ENCODE measurements at places on chromosomes 2 and 18.

- no peak for DNase-seq
Observed at GRCh38 chr18:59056706-59057492, 82.8 kb upstream of the SEC11C start.

DNA sequence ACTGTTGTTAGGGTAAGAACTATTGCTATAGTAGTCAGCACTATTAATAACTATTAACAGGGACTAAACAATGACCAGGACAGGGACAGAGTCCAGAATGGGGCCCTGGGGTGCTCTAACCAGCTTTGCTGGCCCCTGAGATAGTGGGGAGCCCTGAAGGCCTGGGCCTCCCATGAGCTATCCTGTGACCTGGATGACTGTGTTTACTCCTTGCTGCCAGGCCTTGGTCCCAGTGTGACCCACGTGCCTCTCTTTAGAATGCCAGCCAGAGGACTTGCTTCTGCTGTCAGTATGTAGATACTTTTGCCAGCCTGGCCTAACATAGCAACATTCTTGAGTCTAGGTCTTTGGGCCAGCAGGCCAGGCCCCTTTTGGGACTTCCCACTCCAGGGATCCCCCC is 11.4 kb downstream of the CDK5R2 start:
- no peak for DNase-seq

DNA sequence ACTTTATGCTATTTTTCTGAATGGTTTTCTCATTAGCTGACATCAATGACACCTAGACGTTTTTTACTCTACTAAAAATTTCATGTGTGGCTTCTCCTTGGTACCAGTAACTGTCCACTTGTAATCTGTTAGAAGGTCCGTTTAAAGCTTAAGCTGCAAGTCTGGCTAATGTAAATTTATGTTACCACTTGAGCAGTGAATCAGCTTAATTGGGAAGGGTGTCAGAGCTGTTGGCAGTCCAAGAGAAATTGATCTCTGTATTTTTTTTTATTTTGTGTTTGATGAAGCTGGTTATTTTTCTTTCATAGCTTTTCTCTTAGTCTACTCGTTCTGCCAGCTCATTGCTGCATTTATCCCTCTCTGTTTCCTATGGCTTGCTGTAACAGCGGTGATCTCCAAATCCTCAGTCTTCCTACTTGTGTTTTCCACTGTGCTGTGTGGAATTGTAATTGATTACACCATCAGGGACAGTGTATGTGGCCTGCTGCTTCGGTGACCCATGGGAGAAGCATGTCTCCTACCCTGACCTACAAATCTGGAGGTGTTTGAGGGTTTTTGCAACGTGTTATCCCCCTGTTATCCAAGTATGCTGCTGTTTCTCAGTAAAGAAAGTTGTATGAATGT is 724.2 kb upstream of the REG3G start:
- no peak for DNase-seq

GRCh38 chr2:38557981-38558380 is 44.7 kb downstream of the HNRNPLL start:
- no peak for DNase-seq

- no peak for DNase-seq
Observed at GRCh38 chr18:13576598-13576997, 149.8 kb downstream of the FAM210A start.

GRCh38 chr18:56492136-56492535 is 146.3 kb downstream of the TXNL1 start:
- no peak for DNase-seq

GRCh38 chr18:12336171-12336613 is 28.2 kb downstream of the TUBB6 start:
- no peak for DNase-seq

DNA sequence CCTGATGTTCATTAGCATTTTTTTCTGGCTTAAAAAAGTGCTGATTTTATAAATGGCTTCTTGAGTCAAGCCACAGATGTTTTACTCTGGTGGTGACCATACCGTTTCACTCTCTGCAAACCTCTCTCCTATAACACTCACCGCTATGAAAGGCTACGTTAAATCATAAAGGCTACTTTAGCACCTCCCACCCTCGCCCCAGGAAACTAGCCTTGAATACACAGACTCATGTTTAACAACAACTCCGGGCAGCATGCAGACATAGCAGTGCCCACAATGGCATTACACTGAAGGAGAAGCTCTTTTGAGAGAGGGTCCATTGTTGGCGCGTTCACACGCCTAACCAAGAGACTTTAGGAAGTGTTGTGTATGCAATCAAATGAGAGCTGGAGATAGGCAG is 5.6 kb downstream of the MYT1L start:
- no peak for DNase-seq

DNA sequence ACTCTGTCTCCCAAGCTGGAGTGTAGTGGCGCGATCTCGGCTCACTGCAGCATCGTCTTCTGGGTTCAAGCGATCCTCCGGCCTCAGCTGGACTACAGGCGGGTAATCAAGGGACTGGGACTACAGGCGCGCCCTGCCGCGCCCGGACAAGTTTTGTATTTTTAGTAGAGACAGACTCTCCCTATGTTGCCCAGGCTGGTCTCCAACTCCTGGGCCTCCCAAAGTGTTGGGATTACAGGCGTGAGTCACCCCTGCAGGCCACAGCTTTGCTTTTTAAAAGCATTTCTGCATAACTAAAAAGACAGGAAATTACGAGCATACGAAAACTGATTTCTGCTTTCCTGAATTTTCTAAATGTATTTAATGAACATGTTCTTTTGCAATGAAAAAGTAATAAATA is 916 bp upstream of the OSBPL1A start:
- DNase-seq: no peak

- DNase-seq: no peak
Observed at GRCh38 chr2:84881581-84882413, 913 bp upstream of the TRABD2A start.

GRCh38 chr2:71664161-71664560 is 210.8 kb downstream of the DYSF start:
- no peak for DNase-seq

DNA sequence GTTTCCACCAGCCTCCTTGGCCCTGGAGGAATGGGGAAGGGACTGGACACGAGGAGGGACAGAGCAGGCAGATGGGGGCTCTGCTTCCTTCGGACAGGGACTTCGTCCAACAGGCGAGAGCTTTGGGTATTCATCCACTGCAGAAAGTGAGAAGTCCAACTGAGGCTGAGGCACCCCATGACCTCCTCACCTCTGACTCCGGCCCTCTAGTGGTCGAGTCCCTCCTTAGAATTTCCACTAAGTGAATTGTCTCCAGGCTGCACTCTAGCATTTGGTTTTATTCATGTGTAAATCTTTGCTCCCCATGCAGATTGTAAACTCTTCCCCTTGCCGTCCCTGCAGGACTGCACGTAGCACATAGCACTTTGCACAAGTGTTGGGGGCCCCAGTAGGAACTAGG is 75.6 kb downstream of the TMEM247 start:
- DNase-seq: no peak

DNA sequence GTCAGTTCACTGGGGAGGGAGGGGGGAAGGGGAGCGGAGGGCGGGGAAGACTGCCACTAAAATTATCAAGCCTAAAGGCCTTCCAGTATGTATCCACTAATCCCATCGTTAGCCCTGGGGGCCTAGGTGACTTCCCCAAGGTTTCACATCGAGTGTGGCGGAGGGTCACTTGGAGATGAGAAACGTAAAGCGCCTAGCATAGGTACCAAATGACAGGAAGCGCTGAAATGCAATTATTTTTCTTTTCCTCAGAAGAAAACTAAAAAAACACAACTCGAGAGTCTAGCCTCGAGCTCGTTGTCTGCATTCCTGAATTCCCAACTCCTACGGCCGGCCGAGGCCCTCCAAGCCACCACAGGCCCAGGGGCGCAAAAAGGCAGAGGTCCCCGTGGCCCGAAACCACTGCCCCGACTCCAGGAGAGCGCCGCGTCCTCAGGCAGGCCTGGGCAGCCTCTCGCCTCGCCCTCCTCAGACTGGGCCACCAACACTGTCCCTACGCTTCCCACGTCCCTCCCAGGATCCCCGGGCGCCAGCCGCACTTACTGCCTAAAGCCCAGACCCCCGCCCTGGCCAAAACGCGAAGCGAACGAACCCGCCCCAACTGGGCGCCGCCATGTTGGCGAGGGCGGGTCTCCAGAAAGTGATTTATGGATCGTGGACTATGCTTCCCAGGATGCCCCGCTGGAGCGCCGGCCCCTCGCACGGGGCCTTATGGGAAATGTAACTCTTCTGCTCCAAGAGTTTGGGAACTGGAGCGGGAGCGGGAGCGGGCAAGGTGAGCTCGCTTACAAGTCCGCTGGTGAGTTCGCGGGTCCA is at the start of gene USP40:
TSS of gene USP40 (minus strand) at position 642 of the 816 bp plus-strand sequence. CDS start 1,228 bp downstream, outside the sequence.
- peak; percentile 68 for DNase-seq

GRCh38 chr2:9220201-9220600 is 13.6 kb downstream of the ASAP2 start:
- DNase-seq: no peak

DNA sequence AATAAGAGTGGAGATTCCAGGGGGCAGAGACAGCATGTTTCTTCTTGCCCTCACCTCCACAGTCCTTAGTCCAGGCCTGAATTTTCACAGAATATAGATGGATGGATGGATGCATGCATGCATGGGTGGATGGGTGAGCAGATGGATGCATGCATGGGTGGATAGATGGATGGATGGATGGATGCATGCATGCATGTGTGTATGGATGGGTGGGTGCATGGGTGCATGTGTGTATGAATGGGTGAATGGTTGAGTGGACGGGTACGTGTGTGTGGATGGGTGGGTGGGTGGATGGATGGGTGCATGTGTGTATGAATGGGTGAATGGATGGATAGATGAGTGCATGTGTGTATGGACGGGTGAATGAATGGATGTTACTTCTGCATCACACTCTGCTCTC is 153.3 kb downstream of the CELF4 start:
- DNase-seq: no peak

DNA sequence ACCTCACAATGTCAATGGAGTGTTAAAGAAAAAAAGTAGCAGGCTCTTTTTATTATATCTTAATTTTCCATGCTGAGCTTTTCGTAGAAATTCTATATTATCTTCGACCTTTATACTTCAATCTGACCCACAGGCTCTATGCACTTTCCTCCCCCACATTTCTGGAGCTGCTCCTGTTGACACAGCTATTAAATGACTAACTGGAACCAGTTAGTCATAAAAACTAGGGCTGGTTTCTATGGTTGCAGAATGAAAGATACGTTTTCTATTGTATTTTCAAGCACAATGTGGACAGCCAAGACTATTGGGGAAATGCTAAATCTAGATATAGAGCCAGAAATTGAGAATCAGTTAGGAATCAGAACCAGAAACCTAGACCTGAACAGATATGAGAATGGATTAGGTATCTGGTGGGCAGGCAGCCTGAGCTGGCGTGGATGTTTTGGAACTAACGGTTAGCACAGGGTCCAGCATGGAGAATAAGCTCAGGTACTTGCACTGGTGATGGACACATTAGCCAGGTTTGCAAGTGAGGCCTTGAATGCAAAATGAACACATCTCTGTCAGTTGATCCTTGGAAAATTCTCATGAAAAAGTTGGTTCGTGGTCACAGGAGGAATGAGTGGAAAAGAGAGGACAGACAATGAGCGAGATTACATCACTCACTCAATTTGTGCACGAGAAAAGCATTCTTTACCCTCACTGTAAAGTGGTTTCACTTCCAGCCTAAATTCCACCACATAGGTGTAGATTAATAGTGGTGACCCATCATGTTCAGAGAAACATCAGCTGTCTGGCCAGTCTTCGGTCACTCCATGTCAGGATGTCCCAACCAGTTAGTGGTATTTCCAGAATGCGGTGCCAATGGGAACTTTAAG is 144.6 kb upstream of the EPHA4 start:
- DNase-seq: no peak

Measured in non-pigmented ciliary epithelial cell (primary cell).